ENCODE measurements at places on chromosomes 3 and 15. TPM values are rescaled to one million over a fixed set of nuclear protein-coding genes. Genes with fewer than 3 reads are reported as not detected.

DNA sequence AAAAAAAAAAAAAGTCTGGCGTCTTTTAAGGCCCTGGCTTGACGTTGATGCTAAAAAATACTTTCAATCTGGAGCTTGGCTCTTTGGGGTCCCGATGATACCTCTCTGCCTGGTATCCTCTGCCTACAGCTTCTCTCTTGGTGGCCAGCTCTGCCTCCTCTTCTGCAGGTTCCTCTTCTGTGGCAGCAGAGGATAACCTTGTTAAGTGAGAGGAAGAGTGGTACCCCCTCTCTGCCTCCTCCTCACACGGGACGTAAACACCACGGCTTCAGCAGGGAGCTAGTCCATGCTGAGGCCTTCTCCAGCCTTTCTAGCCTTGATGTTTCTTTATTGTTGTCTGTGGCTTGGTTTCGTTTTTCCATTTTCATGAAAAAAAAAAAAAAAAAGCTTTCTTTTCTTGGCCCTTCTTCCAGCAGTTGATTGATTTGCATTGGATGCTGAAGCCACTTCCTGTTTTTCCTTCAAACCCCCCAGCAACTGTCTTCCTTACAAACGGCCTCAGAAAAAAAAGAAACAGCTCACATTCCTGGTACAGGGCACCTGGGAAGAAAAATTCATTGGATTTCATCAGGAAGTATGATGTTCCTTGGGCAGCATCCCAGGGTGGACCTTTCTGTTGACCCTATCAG lies 59.7 kb downstream of the RORA start:
- H3K4me3 ChIP-seq, result peak overlapping the region; percentile 50
- H3K36me3 ChIP-seq, result no peaks in the 10 kb centered on the region
- peaks cover 20% of the 10 kb centered on the region for H3K4me1 ChIP-seq
- DNase-seq, result no peak
- H3K27me3 ChIP-seq, result peaks cover 7% of the 10 kb centered on the region

DNA sequence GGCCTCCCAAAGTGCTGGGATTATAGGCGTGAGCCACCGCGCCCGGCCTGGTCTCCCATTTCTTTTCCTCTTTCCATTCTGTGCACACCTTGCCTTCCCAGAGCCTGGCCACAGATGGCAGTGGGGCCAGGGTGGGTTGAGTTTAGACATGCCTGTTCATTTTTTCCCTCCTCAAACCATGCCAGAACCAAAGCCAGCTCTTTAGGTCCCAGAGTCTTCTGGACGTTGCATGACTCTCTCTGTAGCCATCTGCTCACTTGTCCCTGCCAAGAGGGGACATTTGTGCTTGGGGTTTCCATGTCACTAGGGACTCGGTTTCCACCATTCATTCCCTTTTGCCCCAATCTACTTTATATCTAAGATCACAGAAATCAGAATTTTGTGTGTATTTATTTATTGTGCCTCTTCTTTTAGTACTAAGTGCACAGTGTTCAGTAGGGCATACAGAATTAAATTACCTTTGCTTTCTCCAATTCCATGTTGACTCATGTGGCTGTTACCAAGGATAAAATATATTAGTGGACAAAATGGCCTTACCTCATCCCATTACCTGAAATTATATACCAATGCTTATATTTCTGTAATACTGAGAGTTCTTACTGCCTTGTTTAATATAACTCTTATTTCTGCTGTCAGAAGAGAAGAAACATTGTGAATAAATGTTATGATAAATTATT lies 49.6 kb downstream of the USP13 start:
- H3K27ac ChIP-seq, result no peak overlapping the region
- no peaks in the 10 kb centered on the region for H3K4me1 ChIP-seq
- no peaks in the 10 kb centered on the region for H3K27me3 ChIP-seq
- H3K4me3 ChIP-seq, result no peak overlapping the region
- H3K36me3 ChIP-seq, result no peaks in the 10 kb centered on the region
- DNase-seq, result no peak

DNA sequence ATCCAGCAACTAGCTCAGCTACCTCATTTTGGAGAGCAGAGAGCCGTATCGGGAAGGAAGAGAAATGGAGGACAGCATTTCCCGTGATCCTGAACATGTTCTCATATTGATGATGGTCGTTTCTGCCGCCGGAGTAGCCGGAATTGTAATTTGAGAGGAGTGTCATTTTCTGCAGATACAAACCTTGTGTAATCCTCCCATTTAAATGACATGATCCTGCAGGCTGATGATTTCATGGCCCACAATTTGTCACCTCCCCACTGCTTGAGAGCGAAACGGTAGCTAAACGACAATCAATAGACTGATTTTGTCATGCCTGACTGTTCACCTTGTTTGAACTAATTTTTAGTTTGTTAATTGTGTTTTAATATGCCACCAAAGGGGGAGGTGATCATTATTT lies 126.5 kb upstream of the CNTN6 start:
- no peak overlapping the region for H3K4me3 ChIP-seq
- H3K27ac ChIP-seq, result no peak overlapping the region
- DNase-seq, result no peak
- no peaks in the 10 kb centered on the region for H3K36me3 ChIP-seq

ARHGEF3 gene
- total RNA-seq, result 130 TPM

LMCD1 gene
- 0.69 TPM for total RNA-seq

SPSB4 gene
- total RNA-seq, result not detected

Measured in activated naive CD8-positive, alpha-beta T cell treated with anti-CD3 and anti-CD28 coated beads, Interleukin-2, amount 10 ng/mL, durations not matched to agents 7 days and 5 days (primary cell).